ENCODE measurements at places on chromosomes 7 and 10. TPM values are rescaled to one million over a fixed set of nuclear protein-coding genes. Genes with fewer than 3 reads are reported as not detected.

DNA sequence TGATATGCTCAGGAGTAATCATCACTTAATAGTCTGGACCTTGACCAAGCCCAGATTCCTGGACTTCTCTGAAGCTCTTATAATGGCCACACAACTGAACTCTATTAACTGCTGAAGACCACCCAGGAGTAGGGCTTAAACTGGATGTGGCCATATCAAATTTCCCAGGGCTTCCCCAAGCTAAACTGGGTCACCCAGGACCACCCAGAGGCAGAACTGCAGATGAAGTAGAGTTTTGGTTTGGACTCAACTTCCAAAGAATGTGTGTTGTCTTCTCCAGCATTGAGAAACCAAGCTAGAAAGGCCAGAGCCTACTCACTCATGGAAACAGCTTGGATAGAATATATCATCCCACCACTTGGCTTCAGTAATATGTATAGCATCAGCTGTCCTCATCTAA lies 358.2 kb upstream of the MEOX2 start:
- H3K27me3 ChIP-seq, result no peaks in the 10 kb centered on the region
- DNase-seq, result no peak
- no peaks in the 10 kb centered on the region for H3K36me3 ChIP-seq
- H3K4me3 ChIP-seq, result no peak overlapping the region
- H3K27ac ChIP-seq, result no peak overlapping the region

- H3K36me3 ChIP-seq, result no peaks in the 10 kb centered on the region
Measured at GRCh38 chr7:88500131-88500530, 193.4 kb upstream of the STEAP4 start.

PODXL gene
- 0.93 TPM for total RNA-seq

TMEM184A gene
- not detected for total RNA-seq

GRCh38 chr7:84073186-84073875 lies 121.3 kb downstream of the SEMA3A start:
- no peak overlapping the region for H3K27ac ChIP-seq
- DNase-seq, result no peak
- no peak overlapping the region for H3K4me3 ChIP-seq
- no peaks in the 10 kb centered on the region for H3K36me3 ChIP-seq
- no peaks in the 10 kb centered on the region for H3K27me3 ChIP-seq

DNA sequence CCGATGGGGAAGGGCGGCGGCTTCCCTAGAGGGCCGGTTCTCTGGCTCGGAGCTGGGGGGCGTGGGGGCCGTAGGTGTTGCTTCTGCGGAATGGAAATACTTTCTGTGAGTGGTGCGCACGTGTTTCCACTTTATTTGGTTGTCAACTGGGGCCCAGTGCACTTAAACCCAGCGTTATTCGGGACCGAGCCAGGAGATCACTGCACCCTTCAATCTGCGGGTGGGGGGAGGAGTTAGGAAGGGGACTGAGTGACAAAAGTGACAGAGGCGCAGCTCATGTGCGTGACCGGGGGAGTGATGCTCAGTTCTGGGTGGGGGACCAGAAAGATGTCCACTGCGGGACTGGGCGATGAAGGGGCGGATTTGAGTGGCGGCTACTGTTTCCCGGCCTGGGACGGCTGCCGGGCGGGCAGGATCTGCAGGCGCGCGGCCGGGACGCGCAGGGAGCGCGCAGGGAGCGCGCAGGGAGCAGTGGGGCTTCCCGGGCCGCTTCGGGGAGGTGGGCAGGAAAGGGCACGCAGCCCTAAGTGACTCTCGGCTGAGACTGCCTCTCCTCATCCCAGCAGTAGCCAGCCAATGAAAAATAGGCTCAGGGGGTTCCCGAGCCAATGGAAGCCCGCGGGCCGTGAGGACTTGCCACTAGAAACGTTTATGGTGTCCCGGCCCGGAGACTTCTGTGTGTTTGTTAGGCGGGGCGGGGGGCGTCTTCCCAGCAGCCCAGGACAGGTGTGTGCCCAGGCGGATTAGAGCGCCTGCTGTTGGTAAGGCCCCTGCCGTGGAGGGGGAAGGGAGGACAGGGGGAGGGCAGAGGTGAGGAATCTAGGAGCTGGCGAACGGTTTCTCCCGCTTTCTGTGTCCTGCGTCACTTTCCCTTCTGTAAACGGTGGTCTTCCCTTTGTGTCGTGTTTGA lies 54.3 kb upstream of the KDM7A start:
- no peaks in the 10 kb centered on the region for H3K27me3 ChIP-seq
- no peak for DNase-seq
- H3K27ac ChIP-seq, result peak overlapping the region; percentile 95

DNA sequence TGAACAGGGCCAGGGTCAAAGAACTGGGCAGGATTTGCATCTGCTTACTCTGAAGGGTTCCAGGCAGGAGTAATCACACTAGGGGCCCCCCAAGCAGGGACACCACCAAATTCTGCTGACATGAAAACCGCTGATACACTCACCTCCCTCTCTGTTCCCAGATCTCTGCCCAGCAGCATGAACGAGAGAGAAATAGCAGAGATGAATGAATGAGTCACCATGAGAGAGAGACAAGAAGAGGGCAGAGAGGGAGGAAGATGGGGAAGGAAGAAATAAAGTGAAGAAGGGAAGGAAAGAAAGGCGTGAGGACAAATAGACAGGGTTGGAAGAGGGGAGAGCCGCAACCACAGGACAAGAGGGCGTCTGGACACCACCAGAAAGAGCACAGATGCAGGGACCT lies 285.9 kb upstream of the NEBL start:
- H3K27ac ChIP-seq, result no peak overlapping the region
- H3K4me1 ChIP-seq, result no peaks in the 10 kb centered on the region
- no peak overlapping the region for H3K4me3 ChIP-seq
- H3K27me3 ChIP-seq, result no peaks in the 10 kb centered on the region

GPNMB gene
- 1.1 TPM for total RNA-seq

DNA sequence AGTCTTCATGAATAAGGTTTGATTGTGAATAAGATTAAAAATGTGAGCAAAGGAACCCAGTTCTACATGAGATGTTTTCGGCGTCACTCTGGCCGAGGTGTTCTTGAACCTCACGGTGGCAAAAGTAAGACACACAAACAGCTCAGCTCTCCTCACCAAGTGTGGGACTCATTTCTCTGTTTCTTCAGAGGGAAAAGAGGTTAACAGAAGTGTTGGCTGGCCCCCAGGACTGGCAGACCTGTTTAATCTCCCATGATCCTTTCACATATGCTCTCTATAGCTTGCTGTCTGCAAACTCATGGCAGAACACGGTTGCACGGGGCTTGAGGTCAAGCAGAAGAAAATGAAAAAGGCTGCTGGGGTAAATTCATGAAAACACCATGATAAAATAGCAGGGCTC lies 394.4 kb downstream of the CALN1 start:
- no peaks in the 10 kb centered on the region for H3K36me3 ChIP-seq
- DNase-seq, result no peak
- no peak overlapping the region for H3K4me3 ChIP-seq
- no peaks in the 10 kb centered on the region for H3K27me3 ChIP-seq

GRCh38 chr7:130560972-130561371 lies 69.1 kb downstream of the MEST start:
- H3K36me3 ChIP-seq, result peaks cover 13% of the 10 kb centered on the region
- no peak overlapping the region for H3K4me3 ChIP-seq
- peaks cover 4% of the 10 kb centered on the region for H3K4me1 ChIP-seq
- no peak for DNase-seq
- no peaks in the 10 kb centered on the region for H3K27me3 ChIP-seq
- H3K27ac ChIP-seq, result no peak overlapping the region

GRCh38 chr7:131550846-131551245 lies 5.6 kb downstream of the PODXL start:
- peaks cover 13% of the 10 kb centered on the region for H3K4me1 ChIP-seq
- no peaks in the 10 kb centered on the region for H3K36me3 ChIP-seq
- H3K4me3 ChIP-seq, result no peak overlapping the region

GRCh38 chr7:104895522-104896236 lies 118.3 kb upstream of the KMT2E start:
- no peak overlapping the region for H3K4me3 ChIP-seq
- no peaks in the 10 kb centered on the region for H3K36me3 ChIP-seq
- no peak for DNase-seq
- H3K27me3 ChIP-seq, result no peaks in the 10 kb centered on the region
- peaks cover 2% of the 10 kb centered on the region for H3K4me1 ChIP-seq

- no peaks in the 10 kb centered on the region for H3K4me1 ChIP-seq
- H3K36me3 ChIP-seq, result no peaks in the 10 kb centered on the region
- H3K27me3 ChIP-seq, result no peaks in the 10 kb centered on the region
- H3K27ac ChIP-seq, result no peak overlapping the region
Measured at GRCh38 chr10:9792181-9792580, 1225.5 kb upstream of the CELF2 start.

GRM3 gene
- not detected for total RNA-seq

MYOZ1 gene
- not detected for total RNA-seq

DNA sequence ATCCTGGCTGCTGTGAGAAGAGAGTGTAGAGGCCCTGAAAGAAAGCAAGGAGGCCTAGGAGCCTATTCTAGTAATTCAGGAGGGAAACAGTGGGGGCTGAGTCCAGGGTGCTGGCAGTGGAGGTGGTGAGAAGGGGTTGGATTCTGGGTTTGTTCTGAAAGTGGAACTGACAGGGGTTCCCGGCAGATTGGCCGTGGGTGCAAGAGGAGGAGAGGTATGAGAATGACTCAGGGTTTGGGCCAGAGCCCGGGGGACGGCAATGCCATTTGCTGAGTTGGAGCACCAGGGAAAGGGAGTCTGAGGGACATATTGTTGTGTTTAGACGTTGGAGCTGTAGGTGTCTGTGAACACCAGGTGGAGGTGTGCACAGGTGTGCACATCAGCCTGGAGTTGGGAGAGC lies 38.5 kb downstream of the NPTX2 start:
- H3K36me3 ChIP-seq, result no peaks in the 10 kb centered on the region
- DNase-seq, result no peak
- H3K27ac ChIP-seq, result no peak overlapping the region

GRCh38 chr10:120508393-120508792 lies 51.4 kb downstream of the PLPP4 start:
- no peaks in the 10 kb centered on the region for H3K4me1 ChIP-seq
- H3K27ac ChIP-seq, result no peak overlapping the region
- H3K4me3 ChIP-seq, result no peak overlapping the region
- DNase-seq, result no peak
- no peaks in the 10 kb centered on the region for H3K36me3 ChIP-seq

Measured in activated B cell treated with CpG ODN at 0.5 μM for 24 hours (primary cell).